CD4-positive, alpha-beta T cell treated with Interleukin-4 for 4 hours (primary cell): ENCODE measurements at places on chromosomes 7 and 10.

DNA sequence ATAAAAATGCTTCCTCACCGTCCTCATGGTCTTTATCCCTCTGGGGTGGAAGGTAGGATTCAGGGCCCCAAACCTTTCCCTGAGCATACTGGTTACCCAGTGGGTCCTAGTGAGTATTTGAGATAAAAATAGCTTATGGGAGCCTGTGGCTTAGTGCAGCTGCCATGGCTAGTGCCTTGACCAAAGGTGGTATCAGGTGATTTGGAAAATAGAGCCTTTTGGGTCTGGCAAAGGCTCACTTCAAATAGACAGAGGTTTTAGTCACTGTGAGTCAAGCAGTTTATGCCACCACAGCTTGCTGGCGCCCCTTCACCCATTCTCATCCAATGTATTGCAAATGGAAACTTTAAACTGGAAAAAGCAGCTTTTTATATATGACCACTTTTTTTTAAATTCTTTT, 30.4 kb downstream of the PLAU start:
- no peak for DNase-seq

- DNase-seq = peak; percentile 8
Measured at GRCh38 chr7:88401009-88401623, 94.4 kb upstream of the STEAP4 start.

- DNase-seq = no peak
Measured at GRCh38 chr10:63681993-63682697, 160.9 kb downstream of the REEP3 start.

- peak; percentile 83 for DNase-seq
Measured at GRCh38 chr10:32459051-32459698, 13.2 kb downstream of the CCDC7 start.

DNA sequence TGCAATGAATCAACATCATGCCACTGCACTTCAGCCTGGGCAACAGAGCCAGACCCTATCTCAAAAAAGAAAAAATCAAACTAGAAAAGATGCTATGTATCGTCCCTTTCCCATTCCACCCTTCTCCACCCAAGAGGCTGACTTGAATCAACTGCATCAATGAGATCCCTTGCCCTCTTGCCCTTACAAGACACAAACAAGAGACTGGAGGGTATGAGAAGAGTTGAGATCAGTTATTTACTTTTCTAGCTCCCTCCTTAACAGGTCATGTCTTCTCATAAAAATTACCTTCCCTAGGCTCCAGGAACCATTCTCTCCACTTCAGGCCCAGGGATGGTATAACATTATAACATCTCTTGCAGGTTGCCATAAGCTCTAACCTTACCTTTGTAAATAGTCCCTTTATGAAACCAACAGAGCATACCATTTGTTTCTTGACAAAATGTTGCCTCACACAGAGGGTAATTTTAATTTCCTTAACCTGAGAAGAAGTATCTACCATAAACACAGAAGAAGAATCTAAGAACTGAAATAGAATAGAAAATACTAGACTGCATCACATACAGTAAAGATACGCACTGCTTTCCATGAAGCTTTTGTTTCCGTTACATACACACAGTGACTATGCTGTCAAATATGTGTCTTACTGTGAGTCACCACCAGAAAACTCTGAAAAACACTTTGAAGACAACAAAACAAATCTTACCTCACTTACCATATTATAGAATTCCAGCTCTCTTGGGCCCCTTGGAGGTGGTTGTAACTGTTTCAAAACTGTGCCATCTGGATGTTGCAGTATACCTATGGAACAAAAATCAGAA, 30.5 kb downstream of the IPMK start:
- no peak for DNase-seq

DNA sequence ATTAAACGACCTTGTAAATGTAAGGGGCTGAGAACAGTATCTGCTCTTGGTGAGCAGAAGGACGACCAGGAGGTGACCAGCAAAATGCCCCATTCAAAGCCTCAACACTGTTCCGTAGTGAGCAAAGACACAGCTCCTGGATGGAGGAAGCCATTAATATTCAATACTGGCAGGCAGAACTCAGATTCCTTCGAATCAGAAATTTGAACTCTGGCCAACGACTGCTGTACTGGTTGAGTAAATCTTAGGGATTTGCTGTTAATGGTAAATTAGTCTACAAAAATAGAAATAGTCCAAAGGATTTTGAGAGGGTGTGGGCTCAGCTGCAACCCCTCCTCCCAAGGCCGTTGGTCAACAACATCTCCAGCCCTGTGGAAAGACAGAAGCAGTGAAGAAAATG, 130.5 kb upstream of the PFKP start:
- DNase-seq = no peak

DNA sequence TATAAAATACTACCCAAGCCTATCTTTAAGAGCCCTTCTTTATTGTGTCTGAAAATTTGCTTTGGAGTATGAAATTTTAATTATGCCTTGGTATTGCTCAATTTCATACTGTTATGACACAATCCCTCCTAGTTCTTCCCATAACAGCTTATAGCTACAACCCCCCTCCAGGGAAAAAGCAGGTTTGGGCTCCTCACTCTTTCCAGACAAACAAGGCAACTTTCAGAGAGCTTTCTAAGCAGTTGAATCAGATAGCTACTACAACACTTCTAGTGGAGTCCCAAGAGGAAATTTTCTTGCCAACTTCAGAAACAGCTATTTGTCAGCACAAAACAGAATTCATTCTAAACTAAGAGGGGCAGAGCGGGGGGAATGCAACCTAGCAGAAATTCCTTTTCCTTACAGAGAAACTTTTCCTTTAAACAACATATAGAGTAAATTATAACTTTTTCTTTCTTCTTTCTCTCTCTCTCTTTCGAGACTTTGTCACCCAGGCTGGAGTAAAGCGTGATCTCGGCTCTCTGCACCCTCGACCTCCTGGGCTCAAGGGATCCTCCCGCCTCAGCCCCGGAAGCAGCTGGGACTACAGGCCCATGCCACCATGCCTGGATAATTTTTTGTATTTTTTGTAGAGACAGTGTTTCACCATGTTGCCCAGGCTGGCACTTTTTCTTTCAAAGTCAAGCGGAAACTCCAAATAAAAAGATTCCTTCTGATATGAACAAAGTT, 26.0 kb upstream of the JMJD1C start:
- no peak for DNase-seq

GRCh38 chr7:72754312-72754711, 73.7 kb downstream of the TYW1B start:
- DNase-seq = no peak

DNA sequence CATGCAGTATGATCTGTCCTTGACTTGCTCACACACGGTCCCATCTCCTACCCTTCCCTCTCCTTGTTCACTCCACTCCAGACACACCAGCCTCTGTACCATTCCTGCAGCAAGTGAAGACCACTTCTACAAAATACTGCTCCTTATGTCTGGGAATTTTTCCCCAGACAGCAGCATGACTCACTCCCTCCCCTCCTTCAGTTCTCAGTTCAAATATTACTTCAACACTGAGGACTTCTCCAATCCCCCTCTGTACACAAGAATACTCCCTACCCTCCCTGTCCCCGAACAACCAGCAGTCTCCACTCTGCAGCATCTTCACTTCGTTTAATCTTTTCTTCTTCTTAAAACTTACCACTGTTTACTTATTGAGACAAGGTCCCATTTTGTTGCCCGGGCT, 474.0 kb downstream of the GPAM start:
- no peak for DNase-seq

DNA sequence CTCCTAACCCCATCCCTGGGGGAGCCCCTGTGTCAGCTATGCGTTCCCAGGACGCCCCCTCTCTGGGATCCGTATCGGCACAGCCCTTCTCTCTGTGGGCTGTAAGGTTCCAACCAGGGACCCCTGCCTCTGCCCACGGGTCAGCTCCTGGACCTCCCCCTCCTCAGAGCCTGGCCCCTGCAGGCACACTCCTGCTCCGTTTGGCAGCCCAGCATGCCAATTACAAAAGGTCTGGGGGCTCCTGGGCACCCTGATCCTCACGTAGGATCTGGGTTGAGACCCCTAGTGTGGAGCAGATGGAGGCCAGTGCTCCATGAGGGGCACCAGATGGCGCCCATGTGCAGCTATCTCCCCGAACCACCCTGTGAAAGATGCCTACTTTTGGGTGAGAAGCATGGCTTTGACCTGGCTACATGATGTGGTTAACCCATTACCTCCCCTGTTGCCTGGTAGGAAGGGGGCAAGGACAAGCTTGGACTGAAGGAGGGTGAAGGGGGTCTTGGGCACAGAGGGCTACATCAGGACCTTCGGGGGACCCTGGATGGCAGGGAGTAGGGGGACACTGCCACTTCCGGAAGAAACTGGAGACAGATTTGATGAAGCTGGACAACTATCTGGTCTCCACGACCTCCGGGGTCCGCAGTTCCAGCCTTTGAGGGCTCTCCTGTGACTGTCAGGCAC, 9.0 kb downstream of the TACR2 start:
- DNase-seq = peak; percentile 44

DNA sequence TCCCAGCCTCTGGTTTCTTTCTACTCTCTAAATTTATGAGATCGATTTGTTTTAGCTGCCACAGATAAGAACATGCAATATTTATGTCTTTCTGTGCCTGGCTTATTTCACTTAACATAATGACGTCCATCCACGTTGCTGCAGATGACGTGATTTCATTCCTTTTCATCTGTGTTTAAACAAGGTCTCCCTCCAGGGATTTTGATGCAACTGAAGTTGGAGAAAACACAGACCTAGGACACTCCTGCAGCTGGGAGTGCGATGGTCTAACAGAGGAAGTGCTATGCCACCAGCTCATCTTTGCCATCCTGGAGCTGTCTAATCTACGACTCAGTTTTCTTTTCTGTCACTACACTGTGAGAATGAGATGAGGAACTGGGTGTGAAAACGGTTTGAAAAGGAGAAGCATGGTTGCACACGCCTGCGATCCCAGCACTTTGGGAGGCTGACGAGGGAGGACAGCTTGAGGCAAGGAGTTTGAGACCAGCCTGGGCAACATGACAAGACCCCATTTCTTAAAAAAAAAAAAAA, 1.5 kb upstream of the KCTD7 start:
- DNase-seq = no peak

DNA sequence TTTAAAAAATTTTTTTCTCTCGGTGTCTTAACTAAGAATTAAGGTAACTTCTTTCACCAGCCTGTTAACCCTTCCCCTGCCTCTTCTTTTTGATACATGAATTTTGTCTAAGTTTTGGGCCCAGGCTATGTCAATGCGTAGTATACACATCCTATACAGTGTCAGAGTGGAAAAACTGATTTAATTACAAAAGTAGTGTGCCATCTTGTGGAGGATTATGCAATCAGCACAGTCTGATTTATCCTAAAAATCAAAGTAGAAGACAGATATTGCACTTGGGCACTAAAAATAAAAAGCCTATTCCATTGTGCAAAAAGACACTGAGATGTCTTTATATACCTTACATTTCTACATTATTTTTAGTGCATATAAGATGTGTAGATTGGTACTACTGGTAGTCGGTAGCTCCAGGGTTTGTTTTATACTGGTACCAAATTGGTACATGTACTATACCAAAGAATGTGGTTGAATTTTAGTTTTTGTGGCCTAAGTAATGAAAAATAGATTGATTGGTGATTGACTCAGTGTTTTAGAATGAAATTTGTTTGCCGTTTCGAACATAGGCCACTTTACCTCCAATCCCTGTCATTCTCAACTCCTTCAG, 96.6 kb downstream of the MKLN1 start:
- peak; percentile 48 for DNase-seq

DNA sequence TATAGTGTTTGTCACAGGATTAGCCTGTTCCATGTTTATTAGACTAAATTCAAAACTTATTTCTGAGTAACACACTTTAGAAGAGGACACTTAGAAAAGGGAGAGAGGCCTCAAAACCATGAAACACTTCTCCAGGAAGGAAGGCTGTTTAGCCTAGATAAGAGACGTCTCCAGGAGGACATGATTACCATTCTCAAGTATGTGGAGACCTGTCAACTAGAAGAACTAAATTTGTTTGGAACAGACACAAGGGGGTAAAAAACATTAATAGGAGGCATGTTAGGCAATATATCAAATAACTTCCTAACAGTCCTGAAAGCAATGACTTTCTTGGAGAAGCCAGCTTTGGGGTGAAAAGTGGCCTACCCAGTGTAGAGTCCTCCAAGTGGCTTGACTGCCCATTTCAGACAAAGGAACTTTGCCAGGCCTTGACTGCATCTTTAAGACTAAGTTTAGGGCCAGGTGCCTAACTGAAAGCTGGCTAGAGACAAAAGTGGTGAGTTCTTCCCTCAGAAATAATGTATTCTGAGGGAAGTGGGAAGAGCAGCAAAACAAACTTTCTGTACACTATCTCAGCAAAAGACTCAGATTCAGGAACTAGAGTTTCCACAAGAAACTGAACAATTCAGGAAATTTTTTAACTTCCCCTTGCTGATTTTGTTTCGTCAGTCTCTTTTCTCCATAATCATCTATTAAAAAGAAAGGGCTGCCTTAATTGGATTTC, 11.8 kb downstream of the NCOA4 start:
- DNase-seq = no peak

GRCh38 chr7:140475747-140476333, 3.5 kb downstream of the MKRN1 start:
- peak; percentile 71 for DNase-seq

- DNase-seq = no peak
Measured at GRCh38 chr7:85184599-85185423, 2.0 kb downstream of the SEMA3D start.

- DNase-seq = no peak
Measured at GRCh38 chr7:69042138-69042537, 556.1 kb upstream of the AUTS2 start.

GRCh38 chr10:125782616-125783015, 7.0 kb upstream of the MMP21 start:
- DNase-seq = no peak

DNA sequence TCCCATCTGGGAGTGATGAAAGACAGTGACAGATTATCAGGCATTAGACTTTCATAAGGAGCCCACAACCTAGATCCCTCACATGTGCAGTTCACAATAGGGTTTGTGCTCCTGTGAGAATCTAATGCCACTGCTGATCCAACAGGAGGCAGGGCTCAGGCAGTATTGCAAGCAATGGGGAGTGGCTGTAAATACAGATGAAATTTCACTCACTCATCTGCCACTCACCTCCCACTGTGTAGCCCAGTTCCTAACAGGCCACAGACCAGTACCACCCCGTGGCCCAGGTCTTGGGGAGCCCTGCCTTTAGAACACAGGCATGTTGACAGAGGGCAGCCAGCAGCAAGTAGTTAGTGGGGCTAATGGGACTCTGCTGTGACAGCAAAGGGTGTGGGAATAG, 137.3 kb upstream of the NANOS1 start:
- no peak for DNase-seq

DNA sequence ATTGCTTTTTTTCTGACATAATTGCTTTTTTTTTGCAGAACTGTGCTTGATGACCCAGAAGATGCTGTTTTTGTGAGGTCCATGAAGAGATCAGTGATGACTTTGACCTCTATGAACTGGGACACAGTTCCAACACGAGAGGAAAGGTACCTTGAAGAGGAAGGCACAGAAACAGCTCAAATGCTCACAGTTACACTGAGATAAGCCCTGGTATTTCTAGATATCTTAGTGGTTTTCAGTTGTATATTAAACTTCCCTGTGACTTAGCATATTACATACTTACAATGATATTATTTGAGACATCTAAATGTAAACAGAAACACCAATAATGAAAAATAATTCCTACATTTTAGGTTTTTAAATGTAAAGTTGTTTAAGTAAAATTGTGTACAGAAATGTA, 54.7 kb downstream of the LRRC72 start:
- no peak for DNase-seq
